ENCODE measurements at places on chromosomes 7 and 10.

DNA sequence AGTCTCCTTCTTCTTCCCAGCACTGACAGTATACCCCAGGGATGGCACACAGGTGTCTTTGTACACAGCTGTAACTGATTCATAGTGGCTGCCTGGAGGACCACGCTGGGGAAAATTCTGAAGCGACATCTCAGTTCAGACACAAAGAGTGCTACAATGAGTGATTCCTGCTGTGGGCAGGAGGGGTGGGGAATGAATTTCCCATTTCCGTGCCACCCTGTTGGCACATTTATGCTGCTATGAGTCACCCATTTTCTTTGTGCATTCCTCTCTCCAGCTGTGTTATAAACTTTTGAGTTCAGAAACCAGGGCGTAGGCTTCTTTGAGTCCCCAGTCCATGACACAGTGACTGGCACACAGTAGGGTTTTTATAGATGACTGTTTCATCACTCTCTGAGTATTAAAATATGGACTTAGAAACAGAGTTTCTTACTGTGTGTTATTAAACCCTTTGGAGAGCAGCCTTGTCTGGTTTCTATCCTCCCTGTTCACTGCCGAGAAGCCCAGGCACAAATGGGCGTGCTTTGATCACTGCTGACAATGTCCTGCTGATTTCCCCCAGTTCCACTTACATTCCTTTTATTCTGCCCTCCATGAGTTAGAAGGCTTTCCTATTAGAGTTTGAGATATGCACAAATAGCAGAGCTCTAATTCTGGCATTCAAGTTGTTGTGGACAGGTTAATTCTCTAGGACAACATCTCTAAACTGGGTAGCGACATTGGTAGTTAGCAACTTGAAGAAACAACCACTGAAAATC, 24.0 kb upstream of the NPS start:
- DNase-seq, result no peak

- DNase-seq, result no peak
Observed at GRCh38 chr7:34315032-34315431, 343.0 kb upstream of the NPSR1 start.

DNA sequence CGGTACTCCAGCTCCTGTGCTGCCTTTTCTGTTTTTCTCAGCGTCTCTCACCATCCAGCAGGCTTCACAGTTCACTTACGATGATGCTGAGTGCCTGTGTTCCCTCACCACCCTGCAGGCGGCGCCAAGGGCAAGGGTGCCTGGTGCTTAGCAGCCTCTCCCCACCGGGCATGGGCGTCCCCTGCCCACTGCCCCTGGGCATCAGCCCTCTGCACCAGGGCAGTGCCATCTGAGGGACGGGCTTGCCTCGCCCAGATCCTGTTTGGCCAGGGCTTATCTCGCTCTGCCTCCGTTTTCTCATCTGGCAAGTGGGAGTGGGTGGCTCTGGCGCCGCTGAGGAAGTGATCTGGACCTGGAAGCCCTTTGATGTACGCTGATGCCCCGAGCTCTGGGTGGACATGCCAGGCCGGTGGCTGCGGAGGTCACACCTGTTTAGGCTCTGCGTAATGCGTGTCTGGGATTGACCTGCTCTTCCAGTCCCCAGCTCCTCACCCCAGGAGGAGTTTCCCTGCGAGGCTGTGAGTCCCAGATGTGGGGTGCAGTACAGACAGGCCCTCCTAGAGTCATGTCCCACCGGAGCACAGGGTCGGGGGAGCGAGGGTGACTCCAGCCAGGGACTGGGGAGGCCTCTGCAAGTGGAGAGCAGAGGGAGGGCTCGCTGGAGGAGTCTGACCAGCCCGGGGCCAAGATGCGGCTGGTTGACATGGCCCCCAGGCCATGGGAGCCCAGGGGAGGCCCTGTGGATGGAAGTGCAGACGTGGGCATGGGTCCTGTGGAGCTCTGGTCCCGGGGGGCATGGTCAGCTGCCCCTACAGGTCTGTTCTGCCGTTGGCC, 11.8 kb downstream of the TTYH3 start:
- DNase-seq, result no peak

DNA sequence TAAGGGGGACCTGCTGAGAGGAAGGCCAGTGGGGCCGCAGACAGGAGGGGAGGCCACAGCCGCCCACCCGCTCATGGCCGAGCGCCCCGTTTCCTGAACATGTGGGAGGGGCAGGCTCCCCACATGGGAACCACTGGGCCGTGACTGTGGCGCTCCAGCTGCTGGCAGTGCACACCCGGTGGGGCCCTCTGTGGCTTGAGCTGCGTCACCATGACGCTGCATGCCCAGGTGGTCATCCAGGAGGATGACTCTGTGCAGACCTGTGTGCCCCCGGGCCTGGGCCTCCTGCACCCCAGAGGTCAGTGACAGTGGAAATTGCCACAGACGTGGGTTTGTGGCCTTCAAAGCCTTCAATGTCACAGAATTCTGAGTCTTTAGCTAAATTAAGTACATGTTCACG, 85.1 kb downstream of the MGMT start:
- DNase-seq, result no peak

DNA sequence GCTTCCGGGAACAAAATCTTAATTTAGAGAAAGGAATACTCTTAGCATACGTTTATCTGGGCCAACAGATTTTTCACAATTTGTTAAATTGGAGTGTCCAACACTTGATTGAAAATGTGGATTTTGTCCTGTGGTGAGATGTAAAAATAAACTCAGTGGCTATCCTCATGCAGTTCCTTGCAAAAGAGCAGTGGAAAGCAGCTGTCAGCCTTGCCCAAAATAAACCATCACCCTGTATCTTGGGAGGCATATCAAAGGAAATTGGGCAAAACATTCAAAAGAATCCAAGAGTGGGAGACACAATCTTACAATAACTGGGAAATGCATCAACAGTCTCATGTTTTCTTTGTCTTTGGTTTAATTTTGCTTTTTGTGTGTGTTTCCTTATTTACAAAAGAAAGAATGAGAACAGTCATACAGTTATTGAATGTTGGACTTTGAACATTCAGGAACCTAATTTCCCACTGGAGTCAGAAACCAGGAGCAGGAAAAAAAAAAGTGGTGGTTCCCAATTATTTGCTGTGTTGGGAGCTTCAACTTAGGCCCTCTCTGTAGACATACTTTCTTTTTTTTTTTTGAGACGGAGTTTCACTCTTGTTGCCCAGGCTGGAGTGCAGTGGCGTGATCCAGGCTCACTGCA, 44.4 kb upstream of the DGKI start:
- no peak for DNase-seq

DNA sequence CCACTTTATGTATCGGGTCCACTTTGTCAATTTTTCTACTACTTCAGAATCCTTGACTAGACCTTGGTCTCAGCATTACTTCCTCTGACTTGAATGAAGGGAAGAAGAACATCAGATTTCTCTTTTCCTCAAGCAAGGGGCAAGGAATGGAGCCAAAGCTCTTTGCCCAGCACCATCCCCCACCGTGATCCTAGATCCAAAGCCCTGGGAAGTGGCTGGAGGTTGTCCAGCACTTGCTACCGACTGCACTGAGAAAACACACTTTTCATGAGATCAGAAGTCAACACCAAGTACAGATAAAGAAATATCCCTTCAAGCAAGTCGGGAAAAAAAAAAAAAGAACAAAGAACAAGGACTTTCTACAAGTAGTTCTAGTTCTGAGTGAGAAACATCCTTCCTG, 102.1 kb upstream of the DDC start:
- no peak for DNase-seq

- no peak for DNase-seq
Observed at GRCh38 chr7:77553123-77553522, 16.0 kb downstream of the PTPN12 start.

DNA sequence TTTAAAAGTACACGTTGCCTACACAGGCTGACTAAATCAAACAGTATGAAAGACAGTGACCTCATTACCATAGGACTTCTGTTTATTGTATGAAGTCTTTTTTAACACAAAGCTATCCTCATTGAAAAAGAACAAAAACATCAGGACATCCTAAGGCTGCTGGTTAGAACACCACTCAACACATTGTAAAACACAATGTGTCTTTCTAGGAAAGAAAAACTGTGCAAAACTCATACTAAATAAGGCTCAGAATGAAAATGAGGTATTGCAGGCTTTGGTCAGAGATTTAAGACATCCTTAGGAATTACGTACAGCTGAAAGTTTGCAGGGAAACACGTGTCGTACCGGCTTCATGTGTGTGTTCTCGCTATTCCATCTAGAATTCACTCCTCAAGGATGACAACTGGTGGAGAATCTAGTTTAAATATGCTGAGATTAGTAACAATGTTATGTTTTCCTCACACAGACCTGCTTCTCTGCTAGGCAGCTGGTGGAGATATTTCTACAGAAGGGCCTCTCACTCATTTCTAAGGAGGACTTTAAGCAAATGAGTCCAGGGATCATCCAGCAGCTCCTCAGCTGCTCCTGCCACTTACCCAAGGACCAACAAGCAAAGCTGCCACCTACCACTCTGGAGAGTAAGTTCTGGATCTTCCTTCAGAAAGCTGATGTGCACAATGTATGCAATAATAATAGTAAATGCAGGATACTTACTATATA, 29.3 kb downstream of the SLC39A12 start:
- no peak for DNase-seq

- no peak for DNase-seq
Observed at GRCh38 chr10:94416896-94417295, 14.6 kb downstream of the TBC1D12 start.

GRCh38 chr7:148222721-148223120, 367.8 kb upstream of the C7orf33 start:
- no peak for DNase-seq

DNA sequence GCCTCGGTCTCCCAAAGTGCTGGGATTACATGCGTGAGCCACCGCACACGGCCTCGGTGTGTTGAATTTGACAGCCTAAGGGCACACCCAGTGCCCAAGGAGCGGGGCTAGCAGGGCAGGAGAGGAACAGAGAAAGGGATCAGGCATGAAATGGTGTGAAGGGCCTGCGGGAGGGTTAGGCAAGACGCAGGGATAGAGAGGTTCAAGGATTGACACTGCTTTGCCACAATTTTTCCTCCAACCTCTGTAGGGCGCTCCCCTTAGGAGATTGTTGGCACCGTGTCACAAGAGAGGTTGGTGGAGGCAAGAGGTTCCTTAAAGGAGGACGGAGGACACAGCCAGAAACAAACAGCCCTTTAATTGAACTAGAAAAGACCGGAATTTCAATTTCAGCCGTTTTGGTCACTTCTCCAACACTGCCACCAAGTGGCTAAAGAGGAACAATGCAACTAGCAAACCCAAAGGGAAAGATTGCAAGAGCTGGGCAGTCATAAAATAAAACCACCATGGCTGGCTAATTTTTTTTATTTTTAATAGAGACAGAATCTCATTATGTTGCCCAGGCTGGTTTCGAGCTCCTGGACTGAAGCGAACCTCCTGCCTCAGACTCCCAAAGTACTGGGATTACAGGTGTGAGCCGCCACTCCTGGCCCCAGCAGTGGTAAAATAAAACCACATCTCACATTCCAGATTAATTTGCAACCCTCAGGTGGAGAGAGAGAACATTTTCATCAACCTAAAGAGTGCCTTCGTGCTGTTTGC, 6.9 kb upstream of the CREB3L2 start:
- no peak for DNase-seq

DNA sequence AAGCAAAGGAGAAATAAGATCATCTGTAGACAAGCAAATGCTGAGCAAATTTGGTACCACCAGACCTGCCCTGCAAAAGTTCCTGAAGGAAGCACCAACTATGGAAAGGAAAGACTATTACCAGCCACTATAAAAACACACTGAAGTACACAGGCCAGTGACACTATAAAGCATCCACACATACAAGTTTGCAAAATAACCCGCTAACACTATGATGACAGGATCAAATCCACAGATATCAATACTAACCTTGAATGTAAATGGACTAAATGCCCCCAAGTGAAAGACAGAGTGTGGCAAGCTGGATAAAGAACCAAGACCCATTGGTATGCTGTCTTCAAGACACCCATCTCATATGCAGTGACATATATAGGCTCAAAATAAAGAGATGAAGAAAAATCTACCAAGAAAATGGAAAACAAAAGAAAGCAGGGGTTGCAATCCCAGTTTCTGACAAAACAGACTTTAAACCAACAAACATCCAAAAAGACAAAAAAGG, 18.2 kb upstream of the PDK4 start:
- DNase-seq, result no peak

GRCh38 chr7:1555046-1555812, 776 bp downstream of the TMEM184A start:
- no peak for DNase-seq

DNA sequence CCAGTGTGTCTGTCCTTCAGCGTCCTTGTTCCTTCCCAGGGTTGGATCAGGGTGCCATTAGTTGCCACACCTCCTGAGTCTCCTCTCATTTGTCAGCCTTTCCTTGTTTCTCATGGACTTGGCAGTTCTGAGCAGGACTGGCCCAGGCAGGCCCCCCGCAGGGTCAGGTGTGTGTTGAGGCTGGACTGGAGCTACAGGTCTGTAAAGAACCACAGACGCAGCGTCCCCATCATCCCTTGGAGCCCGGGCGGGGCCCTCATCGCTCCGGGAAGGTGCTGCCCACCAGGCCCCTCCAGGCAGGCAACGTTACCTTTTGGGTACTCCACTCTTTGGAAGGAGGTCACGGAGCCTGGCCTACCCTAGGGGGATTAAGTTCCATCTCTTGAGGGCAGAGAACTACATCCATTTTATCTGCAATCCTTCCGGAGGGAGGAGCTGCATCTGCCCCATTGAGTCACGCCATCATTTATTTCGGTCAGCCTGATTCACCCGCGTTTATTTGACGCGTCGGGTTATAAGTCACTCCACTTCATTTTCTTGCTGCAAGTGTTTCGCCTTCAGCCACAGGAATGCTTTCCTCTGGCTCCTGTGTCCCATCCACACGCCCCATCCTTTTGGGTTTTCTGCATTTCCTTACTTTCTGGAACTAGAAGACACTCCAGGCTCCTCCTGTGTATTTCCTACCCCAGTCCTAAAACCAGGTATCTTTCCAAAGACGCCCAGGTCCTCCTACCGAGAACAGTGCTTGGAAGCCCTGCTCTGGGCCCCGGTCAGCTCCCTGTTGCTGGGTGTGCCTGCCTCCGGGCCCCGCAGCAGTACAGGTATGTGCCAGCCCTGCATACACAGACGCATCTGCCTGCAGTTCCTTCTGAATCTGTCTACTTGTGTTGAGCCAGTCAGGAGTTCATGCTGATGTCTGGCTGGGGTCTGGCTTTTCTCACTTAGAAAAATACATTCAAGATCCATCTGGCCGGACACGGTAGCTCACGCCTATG, 141.9 kb downstream of the MAD1L1 start:
- no peak for DNase-seq
